NCI-H2107 (cell line): ENCODE measurements at places on chromosomes 3 and 15.

DNA sequence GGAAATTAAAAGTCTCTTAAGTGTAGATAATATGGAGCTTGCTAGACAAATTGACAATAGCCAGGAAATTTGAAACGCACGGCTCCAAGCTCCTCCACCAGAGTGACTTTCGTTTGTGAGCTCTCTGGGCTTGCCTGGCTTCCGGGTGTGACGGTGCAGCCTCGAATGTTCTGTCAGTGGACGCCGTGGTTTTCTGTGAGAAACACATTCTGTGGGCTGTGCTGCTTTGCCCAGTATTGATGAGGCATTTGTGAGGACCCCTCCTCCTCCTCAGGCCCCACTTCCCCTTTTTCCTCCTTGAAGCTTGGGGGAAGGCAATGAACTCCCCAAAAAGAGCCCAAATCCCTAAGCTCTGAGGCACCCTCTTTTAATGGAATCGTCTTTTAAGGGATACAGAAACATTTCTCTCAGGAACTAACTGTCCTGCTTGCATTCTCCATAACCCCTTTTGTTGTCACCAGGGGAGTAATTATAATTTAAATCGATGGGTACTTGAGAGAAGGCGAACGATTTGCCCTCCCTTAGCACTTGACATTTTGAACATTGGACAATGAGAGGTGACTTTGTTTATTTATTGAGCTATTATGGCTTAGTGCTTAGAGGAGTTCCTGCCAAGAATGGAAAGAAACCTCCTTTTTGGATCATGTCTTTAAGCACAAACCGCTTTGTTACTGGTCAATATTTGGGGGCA is 40.8 kb downstream of the POLR2M start:
- peak; percentile 36 for DNase-seq

GRCh38 chr3:111787556-111788463 is 71.3 kb upstream of the PHLDB2 start:
- no peak for DNase-seq

GRCh38 chr15:87846746-87847145 is 409.8 kb downstream of the NTRK3 start:
- DNase-seq: no peak

GRCh38 chr3:9731206-9732079 is at the start of gene BRPF1:
BRPF1 (plus strand) TSS chr3:9731735; CDS start chr3:9734141, 2,406 bp downstream.
- DNase-seq: peak; percentile 92

GRCh38 chr15:37014137-37014536 is 86.2 kb downstream of the MEIS2 start:
- DNase-seq: no peak

DNA sequence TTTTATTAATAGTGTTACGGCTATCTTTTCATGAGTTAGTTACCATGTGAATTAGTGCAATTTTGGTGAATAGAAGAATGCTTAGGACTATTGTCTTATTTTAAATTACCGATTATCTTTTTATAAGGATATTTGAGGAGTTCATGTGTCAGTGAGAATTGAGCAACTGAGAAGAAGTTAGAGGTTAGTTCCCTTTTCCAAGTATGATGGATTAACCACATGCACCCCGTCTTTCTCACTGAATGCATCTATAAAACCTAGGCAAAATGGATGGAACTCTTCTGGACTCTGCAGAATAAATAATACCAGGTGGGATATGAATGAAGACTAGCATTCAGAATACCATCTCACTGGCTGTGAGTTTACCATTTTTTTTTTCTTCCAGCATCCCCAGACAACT is 74.3 kb downstream of the TCF12 start:
- no peak for DNase-seq

DNA sequence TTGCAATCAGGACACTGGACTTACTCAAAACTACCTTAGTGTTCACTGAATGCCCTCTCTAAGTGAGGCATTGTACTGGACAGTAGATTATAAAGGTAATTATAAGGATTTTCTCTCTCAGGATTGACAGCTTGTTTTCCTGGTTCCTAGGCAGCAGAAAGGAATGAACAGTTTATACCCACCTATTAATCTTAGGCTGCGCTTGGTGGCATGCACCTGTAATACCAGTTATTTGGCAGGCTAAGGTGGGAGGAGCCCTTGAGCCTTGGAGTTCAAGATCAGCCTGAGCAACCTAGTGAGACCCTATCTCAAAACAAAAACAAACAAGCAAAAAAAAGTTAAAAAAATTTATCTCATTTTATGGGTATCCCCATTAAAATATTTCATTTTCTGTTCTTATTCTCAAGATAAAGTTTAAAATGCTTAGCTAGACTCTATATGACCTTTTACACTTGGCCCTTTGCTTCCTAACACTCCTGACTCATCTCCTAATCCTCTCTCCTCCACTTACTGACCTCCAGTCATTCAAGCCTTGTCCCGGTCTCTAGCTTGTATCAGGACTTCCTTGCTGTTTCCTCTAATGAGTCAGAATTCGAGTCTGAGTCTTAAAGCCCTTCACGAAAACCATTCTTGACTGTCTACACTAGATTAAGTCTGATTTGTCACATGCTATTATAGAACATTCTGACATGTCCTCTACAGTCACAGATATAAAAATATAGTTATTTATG is 348.6 kb downstream of the NLGN1 start:
- no peak for DNase-seq

DNA sequence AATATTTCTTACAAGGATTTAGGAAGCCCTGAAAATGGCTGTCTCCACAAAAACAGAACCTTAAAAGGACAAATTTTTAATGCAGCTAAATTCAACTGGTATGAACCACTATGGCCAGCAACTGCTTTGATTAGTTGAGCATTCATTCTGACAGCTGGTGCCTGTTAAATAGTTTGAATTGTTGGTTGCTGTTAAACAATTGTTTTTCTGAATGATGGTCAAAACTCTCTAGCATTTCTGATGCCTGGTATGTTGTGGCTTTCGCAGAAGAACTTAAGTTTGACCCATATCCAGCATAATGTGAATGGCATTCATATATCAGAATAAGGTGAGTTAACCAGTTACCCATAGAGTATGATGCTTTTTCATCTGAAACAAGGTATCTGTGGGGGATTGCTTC is 138.4 kb downstream of the MEIS2 start:
- no peak for DNase-seq

- DNase-seq: no peak
Measured at GRCh38 chr15:65476903-65477302, 40.6 kb downstream of the DPP8 start.

DNA sequence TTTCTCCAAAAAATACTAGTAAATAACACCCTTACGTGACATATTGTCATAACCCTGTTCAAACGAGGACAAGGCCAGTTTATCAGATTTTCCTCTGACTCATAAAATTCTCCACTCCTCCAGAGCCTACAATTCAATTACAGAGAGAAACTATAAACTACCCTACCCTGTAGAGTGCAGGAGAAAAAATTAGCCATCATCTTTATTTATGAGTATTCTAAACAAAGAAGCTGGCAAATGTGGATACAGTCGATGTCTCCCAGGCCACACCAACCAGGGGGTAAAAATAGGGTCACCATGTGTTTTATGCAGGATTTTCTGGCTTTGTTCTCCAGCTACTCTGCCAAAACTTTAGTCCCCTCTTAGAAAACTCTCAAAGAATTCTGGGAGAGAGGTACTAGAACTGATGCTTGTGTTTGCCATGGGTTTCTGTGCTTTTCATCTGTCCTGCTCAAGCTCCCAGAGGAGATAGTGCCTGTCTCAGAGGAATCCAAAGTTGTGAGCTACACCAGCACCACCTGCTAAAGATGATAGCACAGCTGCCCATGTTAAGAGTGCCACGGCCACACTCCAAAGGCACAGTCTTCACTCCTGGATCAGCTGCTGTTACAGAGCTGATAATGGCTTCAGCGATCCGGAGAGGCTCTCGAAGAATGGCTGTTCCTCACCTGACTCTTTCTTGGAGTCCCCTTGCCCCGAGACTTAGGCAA is 150.2 kb downstream of the IMPG2 start:
- DNase-seq: no peak

- DNase-seq: no peak
Measured at GRCh38 chr3:23246651-23247050, 43.5 kb downstream of the UBE2E2 start.

DNA sequence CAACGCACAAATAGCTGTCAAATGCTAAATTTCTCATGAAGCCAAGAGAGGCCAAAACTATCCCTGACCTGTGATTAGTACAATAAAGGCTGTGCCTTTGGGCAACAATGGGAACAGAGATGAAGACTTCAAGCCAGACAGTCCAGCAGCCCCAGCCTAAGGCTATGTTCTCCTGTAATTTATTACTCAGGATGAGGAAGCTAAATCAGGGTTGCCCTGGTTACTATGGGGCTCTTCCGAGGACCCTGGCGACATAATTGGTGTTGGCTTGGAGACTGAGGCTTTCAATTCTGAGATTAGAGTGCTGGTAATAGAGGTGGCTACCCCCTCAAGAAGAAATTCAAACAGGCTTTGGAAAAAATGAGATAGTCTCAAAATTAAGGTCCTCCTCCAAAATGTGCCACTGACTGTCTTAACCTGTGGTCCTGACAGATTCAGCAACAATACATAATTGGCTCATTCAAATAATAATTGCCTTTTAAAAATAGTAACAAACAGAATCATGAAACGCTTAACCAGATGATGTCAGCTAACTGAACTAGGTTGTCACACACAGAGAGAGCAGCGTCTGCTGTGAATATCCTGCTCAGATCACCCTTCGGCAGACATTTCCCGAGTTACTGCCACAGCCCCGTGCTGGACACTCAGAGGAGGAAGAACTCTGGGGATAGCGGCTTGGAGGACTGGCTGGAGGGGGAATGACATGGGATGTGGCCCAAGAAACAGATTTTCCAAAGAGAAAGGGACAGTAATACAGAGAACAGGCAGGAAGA is 43.0 kb downstream of the NSMCE3 start:
- DNase-seq: no peak

GRCh38 chr15:40059821-40060220 is 20.8 kb upstream of the SRP14 start:
- no peak for DNase-seq

GRCh38 chr3:153356908-153357307 is 194.9 kb downstream of the RAP2B start:
- DNase-seq: no peak

- no peak for DNase-seq
Measured at GRCh38 chr3:60703956-60704736, 547.1 kb downstream of the FHIT start.

- peak; percentile 23 for DNase-seq
Measured at GRCh38 chr15:100764778-100765466, 114.7 kb upstream of the ALDH1A3 start.
